Urothelium cell line (cell line): ENCODE measurements at places on chromosomes 7 and 10.

DNA sequence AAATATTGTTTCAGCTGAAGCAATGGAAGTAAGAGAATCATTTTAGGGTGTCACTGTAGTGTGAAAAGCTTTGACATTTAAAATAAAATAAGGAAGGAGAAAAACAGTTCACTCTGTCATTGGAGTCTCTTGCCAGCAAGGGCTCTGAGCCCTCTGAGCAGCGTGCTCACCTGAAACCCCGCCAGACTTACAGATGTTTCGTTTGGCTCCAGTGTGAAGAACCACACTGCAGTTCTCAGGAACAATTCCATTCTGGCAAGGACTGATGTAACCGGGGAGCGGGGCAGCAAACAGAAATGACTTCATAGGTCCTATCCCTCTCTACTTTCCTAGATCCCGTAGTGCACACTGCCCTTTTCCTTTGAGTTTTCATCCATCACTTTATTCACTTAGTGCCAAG is 164.3 kb downstream of the CELF2 start:
- DNase-seq = no peak

DNA sequence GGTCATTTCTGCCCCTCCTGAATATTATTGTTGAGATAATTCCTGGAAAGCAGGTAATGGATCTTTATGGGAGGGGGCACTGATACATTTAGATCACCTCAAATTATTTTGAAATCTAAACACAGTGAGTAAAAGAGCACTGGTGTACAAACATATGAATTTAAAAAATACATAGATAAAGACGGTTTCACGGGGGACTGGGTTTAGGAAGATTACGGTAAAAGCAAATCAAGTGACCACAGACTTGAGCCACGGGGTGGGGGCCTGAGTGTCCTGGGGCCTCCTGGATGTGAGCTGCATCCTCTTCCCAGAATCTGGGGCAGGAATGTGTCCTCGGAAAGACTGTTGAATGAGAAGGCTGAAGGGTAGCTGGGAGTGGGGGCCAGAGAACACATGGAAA is 219.1 kb upstream of the KLF6 start:
- DNase-seq = no peak

DNA sequence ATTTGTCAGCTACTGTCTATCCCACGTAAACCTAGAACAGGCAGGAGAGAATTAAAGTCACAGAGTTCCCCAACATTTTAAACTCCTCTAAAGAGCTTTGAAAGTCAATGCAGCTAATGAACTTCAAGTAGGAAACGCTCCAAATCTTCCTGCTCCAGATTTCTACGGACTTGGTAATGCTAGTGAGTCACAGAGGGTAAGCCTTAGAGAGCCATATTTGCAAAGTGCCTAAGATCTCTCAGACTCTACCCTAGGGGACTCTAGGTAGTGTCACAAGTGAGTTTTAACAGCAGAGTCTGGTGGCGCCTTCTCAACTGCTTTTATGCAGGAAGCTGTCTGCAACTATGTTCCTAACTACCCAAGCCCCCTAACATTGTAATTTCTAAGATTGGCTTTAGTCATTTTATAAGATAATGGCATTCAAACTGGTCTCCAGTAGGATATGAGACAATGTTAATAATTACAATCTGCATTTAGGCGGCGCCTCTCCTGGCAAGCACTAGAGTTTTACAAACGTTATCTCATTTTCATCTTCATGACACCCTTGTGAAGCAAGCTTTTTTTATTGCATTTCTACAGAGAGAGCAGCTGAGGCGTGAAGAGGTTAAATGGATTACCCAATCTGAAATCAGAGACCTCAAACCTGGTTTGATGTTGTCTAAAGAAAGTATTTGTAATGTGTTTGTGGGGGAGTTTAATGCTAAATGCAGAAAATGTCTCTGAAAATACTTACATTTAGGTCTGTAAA is 22.0 kb upstream of the FZD1 start:
- no peak for DNase-seq

DNA sequence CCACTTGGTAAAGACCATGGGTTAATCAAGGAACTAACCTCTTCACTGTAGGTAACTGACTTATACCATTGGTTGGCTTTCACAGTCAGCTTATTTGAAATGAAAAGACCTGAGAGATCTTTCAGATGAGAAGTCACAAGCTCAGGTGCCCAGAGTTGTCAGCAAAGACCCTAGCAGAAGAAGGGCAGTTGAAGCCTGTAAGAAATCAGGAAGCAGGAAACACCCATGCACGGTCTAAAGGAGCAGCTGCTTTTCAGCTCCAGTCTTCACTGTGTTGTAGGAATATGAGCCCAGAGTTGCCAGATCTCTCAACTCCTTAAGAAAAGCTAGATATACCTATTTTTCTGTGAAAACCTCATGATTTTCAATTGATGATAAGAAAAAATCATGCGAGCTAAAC is 130.0 kb downstream of the ARID5B start:
- DNase-seq = no peak

DNA sequence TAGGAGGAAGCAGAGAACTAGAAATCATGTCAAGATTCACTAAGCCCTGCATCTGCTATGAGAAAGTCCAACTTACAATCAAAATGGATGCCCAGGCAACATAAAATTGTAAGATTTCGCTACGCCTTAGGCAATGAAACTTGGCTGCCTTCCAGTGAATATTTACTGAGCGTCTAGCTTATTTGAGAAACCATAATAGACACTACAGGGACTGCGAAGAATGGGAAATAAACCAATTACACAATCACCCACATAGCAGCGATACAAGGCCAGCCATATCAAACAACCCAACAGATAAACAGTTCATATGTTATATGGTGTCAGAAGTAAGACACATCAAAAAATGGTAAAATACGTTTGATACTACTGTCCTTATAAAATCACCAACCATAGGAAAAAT is 545.0 kb upstream of the C7orf33 start:
- no peak for DNase-seq

GRCh38 chr10:61634746-61635145 is 28.0 kb upstream of the CABCOCO1 start:
- DNase-seq = no peak

- DNase-seq = no peak
These were observed 64.8 kb upstream of the AHR start for GRCh38 chr7:17233603-17234002.
